HCT116 (cell line): ENCODE measurements at places on chromosomes 12 and 14.

GRCh38 chr12:124377981-124378509, 83.2 kb downstream of the RFLNA start:
- no peak for DNase-seq

GRCh38 chr12:4553943-4554342, 8.1 kb upstream of the DYRK4 start:
- DNase-seq: no peak

- peak; percentile 36 for DNase-seq
Observed at GRCh38 chr12:29041621-29042020, 107.5 kb upstream of the FAR2 start.

DNA sequence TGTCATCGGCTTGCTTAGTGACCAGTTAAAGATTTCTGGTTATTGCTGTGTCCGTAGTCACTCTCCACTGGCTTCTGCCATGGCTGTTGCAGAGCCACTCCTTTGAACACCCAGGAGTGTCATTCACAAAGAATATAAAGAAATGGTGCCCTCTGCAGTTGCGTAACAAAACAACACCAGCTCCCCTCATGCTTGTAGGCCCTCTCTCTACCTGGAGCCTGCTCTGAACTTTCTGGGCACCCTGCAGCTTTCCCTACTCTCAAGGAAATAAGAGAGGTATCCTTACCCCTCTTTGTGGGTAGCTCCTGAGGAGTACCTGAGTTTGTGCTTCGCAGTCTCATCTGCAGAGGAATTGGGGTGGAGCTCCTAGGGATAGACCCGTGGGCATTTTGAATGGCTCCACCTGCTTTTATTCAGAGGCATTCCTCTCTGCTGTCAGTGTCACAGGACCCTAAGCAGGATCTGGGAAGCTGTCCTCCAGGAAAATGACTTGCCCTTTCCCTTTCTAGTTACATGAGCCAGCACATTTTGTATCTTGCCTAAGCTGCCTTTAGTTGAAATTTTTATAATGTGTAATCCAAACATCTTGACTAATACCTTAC, 97.2 kb upstream of the TMEM260 start:
- peak; percentile 28 for DNase-seq

GRCh38 chr14:75010472-75011093, 7.9 kb downstream of the EIF2B2 start:
- no peak for DNase-seq

DNA sequence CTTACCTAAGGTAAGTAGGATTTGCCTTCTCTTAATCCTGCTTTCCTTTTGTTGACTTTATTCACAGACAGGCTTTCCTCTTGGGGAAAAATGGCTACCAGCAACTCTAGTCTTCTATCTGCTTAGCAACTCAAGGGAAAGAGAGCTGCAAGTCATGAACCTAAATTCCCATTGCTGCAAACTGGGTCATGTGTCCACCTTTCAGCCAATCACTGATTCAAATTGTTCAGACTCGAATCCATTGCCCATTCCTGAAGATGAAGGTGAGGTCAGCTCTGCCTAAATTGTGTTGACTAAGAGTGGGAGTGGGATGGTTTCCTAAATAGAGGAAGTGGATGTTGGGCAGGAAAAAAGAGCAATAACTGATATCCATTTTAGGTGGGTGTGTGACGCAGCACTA, 7.7 kb downstream of the FBXW8 start:
- DNase-seq: no peak

- DNase-seq: no peak
Observed at GRCh38 chr12:3563966-3564365, 73.0 kb downstream of the PRMT8 start.

DNA sequence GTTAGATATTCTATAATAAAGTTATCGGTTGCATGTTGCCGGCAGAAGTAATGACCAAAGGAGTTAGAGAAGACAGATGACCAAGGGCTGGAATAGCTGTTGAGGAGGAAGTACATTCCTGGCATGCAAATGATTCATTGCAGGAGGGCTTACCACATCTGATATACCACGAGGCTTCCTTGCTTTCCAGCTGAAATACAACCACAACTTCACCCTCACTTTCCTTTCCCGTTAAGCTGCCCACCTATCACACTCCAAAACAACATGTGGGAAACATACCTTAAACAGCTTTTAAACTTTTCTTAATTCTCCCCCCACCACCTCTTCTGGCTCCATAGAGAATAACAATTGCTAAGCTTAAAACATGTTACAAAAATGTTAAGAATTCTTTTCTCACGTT, 594.1 kb downstream of the NRXN3 start:
- DNase-seq: no peak

- DNase-seq: no peak
Observed at GRCh38 chr14:55152052-55152753, 23.2 kb downstream of the LGALS3 start.

GRCh38 chr14:25033358-25033757, 16.6 kb downstream of the STXBP6 start:
- no peak for DNase-seq

- no peak for DNase-seq
Observed at GRCh38 chr12:106000382-106001104, 138.2 kb downstream of the NUAK1 start.

DNA sequence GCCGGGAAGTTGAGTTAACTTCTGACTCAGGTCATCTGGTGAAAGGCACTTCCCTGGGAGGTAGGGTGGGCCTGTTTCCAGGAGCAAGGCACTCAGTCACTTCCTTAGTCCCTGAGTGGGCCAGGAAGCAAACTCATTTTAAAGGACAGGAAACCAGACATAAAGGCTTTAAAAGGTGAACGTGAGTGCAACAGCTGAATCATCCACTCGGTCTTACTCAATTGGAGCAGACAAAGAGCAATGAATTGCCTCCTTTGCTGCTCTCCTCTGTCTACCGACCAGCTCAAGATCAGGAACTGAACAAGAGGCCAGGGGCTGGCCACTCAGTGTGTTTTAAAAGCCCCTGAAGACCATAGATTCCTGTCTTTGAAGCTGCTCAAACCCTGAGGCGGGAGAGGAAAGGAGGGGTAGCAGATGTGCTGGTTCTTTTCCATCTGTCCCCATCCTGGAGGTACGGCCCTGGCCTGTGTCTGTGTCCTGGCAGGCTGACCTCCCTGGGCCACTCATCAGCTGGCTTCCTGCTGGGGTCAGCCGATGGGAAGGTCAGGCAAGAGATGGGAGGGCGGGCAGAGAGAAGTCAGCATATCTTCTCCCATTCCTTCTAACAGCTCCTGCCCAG, 148.9 kb downstream of the PPM1H start:
- DNase-seq: peak; percentile 86

- no peak for DNase-seq
Observed at GRCh38 chr12:1936406-1937320, 18.2 kb upstream of the CACNA2D4 start.

- no peak for DNase-seq
Observed at GRCh38 chr14:68976160-68977067, 2.7 kb downstream of the ACTN1 start.

DNA sequence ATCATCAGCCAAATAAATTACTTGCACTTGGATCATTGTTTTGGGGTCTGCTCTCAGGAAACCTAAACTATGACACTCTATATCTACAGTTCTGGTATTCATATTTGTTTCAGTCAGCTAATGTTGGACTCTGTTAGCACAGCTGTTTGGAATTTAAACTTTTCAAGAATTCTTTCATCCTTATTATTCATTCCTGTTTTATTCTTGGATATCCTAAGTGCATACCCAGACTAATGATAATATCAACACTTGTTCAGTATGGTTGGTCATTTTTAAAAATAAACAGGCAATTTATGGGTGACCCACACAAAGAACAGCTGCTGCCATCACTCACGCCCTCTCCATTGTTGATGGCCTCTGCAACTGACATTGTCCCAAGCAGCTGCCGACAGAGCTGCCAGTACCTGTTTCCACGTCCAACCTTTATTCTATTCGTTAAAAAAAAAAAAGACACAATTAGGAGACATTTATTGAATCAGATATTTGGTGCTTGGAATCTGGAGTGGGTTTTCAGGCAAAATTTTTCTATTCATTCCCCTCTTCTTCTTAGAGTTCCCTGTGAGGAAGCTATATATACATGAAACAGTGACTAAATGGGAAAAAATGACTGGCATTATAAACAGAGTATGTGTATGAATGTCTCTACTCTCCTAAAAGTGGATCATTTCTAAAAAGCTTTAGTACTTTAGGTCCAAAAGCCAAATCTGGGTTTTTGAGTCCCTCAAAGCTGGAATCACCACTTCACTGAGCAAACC, 252.1 kb upstream of the NAV3 start:
- DNase-seq: no peak

DNA sequence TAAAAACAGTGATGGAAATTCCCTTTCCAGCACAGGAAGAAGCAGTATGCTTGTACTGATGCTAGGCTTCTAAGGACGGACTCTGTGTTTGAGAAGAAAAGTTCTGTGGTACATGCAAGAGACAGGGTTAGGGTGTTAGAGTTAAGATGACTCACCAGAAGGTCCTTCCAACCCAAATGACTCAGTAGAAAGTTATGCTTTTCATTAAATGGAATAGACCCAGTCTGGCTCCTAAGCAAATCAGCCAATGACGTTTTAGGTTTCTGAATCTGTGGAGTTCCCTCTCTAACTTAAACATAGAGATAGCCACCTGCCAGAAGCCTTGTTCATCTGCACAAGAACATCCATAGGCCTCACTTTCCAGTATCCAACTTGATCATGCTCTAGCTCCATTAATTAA, 5.7 kb downstream of the PTHLH start:
- peak; percentile 82 for DNase-seq

DNA sequence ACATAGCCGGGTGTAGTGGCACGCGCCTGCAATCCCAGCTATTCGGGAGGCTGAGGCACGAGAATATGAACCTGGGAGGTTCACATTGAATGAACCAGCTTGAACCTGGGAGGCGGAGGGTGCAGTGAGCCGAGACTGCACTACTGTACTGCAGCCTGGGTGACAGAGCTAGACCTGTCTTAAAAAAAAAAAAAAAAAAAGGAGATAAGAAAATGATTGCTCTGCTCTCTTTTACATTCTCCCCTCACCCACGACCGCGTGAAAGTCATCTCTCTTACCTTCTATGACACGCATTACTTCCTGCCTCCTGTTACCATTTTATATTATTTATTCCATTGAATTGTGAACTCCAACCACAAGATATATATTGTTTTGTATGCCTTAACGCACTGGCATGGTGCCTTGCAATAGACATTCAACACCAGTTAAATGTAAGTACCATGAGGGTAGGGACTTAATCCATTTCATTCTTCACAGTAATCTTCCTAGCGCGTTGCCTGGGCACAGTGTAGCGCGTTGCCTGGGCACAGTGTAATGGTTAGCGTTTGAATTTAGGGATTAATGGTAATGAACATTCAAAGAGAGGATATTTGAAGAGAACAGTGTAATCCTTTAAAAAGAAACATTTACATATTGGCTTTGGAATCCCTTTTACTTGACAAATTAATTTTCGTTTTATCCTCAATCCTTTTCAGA, 2.7 kb downstream of the RAP1B start:
- DNase-seq: no peak

DNA sequence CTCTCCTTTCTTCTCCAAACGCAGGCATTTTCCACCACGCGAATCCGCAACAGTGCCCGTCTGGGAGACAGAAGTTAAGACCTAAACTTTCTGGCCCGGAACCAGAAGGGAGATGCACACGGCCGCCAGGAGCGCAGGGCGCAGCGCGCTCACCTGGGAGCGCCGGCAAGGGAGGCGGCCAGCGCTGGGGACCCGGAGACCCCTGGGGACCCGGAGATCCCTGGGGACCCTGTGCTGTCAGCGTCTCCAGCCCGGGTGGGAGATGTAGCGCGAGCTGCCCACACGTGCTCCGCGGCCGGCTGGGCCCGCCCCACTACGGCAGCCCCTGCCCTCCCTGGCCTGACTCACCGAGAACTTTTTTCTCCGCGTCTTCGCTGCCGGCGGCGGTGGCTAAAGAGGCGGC, 620 bp downstream of the YBX3 start:
- no peak for DNase-seq

GRCh38 chr14:95157327-95158189, at the start of gene DICER1:
DICER1 (minus strand) TSS chr14:95157529; CDS start chr14:95133458, 24,071 bp downstream.
- DNase-seq: peak; percentile 83

- no peak for DNase-seq
Observed at GRCh38 chr14:90500665-90501370, 104.0 kb downstream of the CALM1 start.

DNA sequence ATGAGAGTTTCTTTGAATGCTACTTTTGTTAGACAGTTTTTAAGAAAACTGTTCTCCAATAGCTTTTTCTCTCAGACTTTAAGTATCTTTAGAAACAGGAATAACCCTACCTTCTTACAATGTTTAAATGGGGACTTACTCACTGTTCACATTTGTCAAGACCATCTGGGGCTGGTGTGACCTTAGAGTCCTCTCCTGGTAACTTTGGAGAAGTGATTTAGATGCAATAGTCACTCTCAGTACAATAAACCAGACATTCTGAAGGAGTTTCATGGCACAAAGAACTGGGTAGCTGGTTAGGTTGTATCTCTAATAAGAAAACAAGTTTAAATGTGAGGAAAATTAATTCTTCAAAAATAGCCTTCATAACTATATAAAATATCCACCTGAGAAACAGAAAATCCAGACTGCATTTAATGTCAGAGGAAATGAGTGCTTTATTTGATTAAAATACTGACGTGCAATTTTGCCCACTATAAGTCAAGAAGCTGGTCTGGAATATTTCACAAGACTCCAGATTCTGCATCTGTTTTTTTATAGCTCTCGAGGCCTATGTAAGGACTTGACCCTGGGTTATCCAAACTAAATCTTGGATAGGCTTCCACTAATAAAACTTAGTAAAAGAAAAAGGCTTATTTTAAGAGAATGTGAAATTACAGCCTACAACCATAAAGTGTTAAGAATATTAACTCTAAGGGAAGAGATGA, 108.7 kb downstream of the PTGER2 start:
- DNase-seq: no peak

DNA sequence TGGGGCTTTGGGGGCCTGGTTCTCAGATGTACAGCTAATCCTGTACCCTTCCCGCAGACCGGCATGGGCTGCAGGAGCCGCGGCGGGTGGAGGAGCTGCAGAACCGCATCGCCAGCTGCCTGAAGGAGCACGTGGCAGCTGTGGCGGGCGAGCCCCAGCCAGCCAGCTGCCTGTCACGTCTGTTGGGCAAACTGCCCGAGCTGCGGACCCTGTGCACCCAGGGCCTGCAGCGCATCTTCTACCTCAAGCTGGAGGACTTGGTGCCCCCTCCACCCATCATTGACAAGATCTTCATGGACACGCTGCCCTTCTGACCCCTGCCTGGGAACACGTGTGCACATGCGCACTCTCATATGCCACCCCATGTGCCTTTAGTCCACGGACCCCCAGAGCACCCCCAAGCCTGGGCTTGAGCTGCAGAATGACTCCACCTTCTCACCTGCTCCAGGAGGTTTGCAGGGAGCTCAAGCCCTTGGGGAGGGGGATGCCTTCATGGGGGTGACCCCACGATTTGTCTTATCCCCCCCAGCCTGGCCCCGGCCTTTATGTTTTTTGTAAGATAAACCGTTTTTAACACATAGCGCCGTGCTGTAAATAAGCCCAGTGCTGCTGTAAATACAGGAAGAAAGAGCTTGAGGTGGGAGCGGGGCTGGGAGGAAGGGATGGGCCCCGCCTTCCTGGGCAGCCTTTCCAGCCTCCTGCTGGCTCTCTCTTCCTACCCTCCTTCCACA, 7.6 kb downstream of the NR4A1 start:
- DNase-seq: no peak
